Sigmoid colon (tissue), 7 donors: ENCODE measurements at places on chromosomes 12 and 14. TPM values are rescaled to one million over a fixed set of nuclear protein-coding genes. Genes with fewer than 3 reads are reported as not detected.

Gene FMNL3
- total RNA-seq, result 9.8 TPM

DNA sequence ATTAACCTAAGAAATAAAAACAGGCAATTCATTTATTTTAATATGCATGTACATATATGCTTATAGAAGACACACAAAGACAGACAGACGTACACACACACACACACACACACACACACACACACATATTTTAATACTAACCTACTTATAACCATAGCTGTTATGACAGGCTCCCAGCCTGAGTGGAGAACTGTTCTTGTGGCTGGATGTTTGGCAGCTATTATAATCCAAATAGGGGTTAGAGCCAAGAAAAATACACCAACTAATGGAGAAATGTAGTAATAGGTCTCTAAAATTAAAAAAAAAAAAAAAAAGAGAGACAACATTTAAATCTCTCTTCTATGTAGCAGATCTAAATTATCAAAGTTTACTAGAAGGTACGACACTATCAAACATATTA is 91.8 kb downstream of the SLC41A2 start:
- no peaks in the 10 kb centered on the region for H3K4me1 ChIP-seq
- DNase-seq, result no peak
- H3K27me3 ChIP-seq, result no peaks in the 10 kb centered on the region

- no peaks in the 10 kb centered on the region for H3K27me3 ChIP-seq
- no peaks in the 10 kb centered on the region for H3K36me3 ChIP-seq
- no peak for DNase-seq
- H3K4me1 ChIP-seq, result no peaks in the 10 kb centered on the region
- H3K4me3 ChIP-seq, result no peak overlapping the region
Observed at GRCh38 chr12:107983756-107984472, 145.2 kb upstream of the WSCD2 start.

DNA sequence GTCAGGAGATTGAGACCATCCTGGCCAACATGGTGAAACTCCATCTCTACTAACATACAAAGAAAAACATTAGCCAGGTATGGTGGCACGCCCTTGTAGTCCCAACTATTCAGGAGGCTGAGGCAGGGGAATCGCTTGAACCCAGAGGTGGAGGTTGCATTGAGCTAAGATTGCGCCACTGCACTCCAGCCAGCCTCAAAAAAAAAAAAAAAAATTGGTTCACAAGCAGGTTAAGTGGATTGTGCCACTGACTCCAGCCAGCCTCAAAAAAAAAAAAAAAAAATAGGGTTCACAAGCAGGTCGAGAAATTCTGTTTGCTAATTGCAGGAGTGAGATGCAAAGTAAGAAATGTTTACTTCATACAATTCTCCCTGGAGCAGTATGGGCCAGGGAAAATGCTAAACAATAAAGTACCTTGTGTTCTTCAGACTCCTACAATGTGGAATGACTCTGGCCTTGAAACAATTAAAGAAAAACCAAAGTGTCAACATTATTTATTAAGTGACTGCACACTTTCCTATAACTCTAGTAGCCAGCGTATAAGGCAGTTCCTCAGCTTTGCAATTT is 6.1 kb downstream of the EDDM3B start:
- H3K36me3 ChIP-seq, result no peaks in the 10 kb centered on the region
- H3K27ac ChIP-seq, result no peak overlapping the region
- H3K27me3 ChIP-seq, result no peaks in the 10 kb centered on the region
- no peak for DNase-seq

DNA sequence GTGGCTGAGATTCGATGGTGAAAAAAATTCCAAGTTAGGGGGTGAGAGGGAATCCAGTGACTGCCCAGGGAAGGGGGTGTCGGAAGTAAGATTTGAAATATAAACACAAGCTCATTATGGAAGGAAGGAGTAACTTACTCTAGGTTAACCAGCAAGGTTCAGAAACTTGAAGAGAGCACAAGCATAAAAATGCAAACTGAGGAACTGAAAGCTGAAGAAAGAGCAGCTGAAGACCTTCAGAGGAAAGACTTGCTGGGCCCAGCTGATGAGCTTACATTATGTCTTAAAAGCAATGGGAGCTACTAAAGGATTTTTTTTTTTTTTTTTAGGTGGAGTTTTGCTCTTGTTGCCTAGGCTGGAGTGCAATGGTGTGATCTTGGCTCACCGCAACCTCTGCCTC is 189.7 kb upstream of the GRIN2B start:
- no peaks in the 10 kb centered on the region for H3K27me3 ChIP-seq
- no peaks in the 10 kb centered on the region for H3K36me3 ChIP-seq
- H3K27ac ChIP-seq, result no peak overlapping the region
- no peak overlapping the region for H3K4me3 ChIP-seq

Gene KRT79
- total RNA-seq, result not detected

DNA sequence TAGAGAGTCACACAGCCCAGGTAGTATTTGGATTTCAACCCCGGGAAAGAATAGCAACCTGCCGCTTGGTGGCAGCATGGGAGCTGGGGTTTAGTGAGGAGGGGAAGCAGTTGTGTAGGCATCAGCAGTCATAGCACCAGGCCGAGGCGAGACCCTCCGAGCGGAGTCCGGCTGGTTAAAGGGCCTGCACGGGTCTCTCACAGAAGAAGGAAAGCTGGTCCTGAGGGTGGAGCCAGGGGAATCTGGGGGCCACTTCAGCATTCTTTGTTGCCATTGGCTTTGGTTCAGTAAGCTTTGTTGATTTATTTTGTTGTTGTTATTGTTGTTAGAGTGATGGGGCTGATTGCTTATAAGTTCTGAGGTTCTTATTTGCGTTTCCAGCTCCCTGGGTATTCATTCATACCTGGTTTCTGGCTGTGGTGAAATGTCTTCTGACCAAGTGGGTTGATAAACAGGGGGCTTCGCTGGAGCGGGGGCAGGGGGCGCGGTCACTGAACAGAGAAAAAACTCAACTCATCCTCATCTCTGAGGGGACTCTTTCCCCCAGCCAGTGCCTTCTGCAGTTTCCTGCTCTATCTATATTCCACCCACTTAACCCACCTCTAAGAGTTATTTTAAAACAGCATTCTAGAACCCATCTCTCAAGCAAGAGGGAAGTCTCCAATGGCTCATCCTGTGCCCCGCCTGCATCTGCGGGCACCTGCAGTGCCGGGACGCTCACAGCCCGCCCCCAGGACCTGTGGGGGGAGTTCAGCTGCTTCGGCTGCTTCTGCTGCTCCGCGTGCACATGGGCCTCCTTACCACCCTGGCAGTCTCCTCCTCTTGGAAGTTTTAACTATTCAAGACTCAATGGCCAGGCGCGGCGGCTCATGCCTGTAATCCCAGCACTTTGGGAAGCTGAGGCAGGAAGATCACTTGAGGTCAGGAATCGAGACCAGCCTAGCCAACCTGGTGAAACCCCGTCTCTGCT is 11.6 kb downstream of the CKB start:
- no peak overlapping the region for H3K4me3 ChIP-seq
- no peak overlapping the region for H3K27ac ChIP-seq
- no peaks in the 10 kb centered on the region for H3K4me1 ChIP-seq

GRCh38 chr12:19410211-19410610 is 29.1 kb upstream of the AEBP2 start:
- H3K27me3 ChIP-seq, result no peaks in the 10 kb centered on the region
- no peaks in the 10 kb centered on the region for H3K36me3 ChIP-seq
- DNase-seq, result no peak
- peaks cover 19% of the 10 kb centered on the region for H3K4me1 ChIP-seq
- H3K27ac ChIP-seq, result peak overlapping the region; percentile 76
- no peak overlapping the region for H3K4me3 ChIP-seq

DNA sequence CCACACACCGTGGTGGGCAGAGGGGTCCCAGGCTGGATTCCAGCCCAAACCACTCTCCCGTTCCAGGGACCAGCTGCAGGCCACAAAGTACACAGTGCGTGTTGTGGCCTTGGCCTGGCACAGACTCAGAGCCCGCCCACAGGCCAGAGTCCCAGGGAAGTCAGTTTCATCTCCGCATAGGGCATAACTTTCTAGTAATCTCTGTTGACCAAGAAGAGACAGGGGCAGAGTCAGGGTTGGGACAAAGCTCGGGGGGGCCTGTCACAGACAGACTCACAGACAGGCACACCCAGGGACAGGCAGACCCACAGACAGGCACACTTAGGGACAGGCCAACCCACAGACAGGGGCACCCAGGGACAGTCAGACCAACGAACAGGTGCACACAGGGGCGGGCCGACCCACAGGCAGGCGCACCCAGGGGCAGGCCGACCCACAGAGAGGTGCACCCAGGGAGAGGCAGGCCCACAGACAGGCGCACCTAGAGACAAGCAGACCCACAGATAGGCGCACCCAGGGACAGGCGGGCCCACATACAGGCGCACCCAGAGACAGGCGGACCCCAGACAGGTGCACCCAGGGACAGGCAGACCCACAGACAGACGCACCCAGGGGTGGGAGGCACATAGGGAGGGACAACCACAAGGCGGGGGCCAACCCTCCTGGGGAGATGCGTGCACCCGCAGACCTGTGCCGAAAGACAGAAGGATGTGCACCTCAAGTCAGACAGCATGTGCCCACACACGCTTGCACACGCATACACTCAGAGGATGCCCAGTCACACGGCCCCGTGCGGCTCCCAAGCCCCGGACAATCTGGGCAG is 323.3 kb upstream of the RTL1 start:
- no peak overlapping the region for H3K4me3 ChIP-seq
- H3K27me3 ChIP-seq, result no peaks in the 10 kb centered on the region
- H3K4me1 ChIP-seq, result no peaks in the 10 kb centered on the region
- no peak overlapping the region for H3K27ac ChIP-seq
- DNase-seq, result no peak
- H3K36me3 ChIP-seq, result no peaks in the 10 kb centered on the region

DNA sequence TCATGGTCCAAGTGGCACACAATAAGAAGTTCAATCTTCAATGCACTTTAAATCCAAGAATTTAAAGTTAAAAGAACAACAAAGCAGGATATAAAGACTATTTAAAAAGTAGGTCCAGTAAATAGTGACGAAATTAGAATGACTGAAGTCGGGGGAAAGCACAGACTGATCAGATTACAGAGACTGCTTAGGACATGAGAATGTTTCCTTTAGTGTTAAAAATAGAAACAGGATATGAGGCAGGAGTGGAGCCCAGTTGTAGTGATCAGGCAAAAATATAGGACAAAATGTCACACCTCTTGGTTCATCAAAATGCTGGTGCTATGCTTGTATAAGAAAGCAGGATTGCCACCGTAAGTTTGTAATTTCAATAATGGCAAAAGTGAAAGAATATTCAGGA is 52.2 kb upstream of the CD163 start:
- no peak overlapping the region for H3K4me3 ChIP-seq
- H3K4me1 ChIP-seq, result no peaks in the 10 kb centered on the region
- H3K27ac ChIP-seq, result peak overlapping the region; percentile 66
- H3K27me3 ChIP-seq, result no peaks in the 10 kb centered on the region

GRCh38 chr12:116399055-116399454 is 121.6 kb upstream of the MED13L start:
- H3K4me1 ChIP-seq, result no peaks in the 10 kb centered on the region
- no peaks in the 10 kb centered on the region for H3K36me3 ChIP-seq
- H3K4me3 ChIP-seq, result no peak overlapping the region

- H3K27ac ChIP-seq, result peak within 1 kb of the TSS; percentile 97
- peak within 1 kb of the TSS; percentile 84 for H3K4me3 ChIP-seq
- no peaks in the 10 kb centered on the region for H3K4me1 ChIP-seq
- no peaks in the 10 kb centered on the region for H3K27me3 ChIP-seq
Observed at GRCh38 chr12:28190321-28191050, at the start of gene CCDC91. CCDC91 (plus strand) TSS chr12:28190456; CDS start chr12:28257216, 66,760 bp downstream.

GRCh38 chr12:117889098-117889497 is 79.7 kb downstream of the KSR2 start:
- no peak overlapping the region for H3K4me3 ChIP-seq
- no peaks in the 10 kb centered on the region for H3K27me3 ChIP-seq
- no peaks in the 10 kb centered on the region for H3K36me3 ChIP-seq
- DNase-seq, result no peak
- no peak overlapping the region for H3K27ac ChIP-seq
- no peaks in the 10 kb centered on the region for H3K4me1 ChIP-seq

Gene HOTAIR
- not detected for total RNA-seq

Gene TMPRSS12
- total RNA-seq, result not detected

Gene CIDEB
- total RNA-seq, result 9.5 TPM

- H3K36me3 ChIP-seq, result no peaks in the 10 kb centered on the region
- H3K27ac ChIP-seq, result no peak overlapping the region
- H3K4me1 ChIP-seq, result no peaks in the 10 kb centered on the region
- H3K4me3 ChIP-seq, result no peak overlapping the region
- no peaks in the 10 kb centered on the region for H3K27me3 ChIP-seq
- DNase-seq, result no peak
Observed at GRCh38 chr12:82300611-82301010, 57.6 kb downstream of the CCDC59 start.

DNA sequence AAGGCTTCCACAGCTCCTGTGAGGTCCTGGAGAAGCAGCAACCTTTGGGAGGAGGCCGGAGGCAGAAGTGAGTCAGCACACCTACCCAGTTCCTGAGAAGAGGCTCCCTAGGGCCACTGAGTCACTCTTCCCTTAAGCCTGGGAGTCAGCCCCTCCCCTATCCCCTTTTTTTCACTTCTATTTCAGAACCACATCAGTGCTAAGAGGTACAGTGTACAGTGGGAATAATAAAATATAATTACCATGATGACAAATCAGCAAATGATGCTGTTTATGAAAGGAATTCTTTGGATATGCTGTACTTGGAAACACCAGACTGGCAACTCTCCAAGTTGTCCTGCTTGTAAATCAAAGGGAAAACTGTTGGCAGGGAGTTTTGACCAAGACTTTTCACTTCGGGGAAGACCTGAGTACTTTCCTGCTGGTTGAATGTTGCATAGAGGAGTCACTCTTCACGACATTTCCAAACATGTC is 7.8 kb upstream of the TBPL2 start:
- peak overlapping the region; percentile 19 for H3K27ac ChIP-seq
- no peaks in the 10 kb centered on the region for H3K4me1 ChIP-seq
- no peaks in the 10 kb centered on the region for H3K36me3 ChIP-seq
- H3K4me3 ChIP-seq, result no peak overlapping the region

GRCh38 chr12:54019091-54019811 is 9.0 kb upstream of the HOXC6 start:
- H3K27me3 ChIP-seq, result peaks cover 100% of the 10 kb centered on the region
- no peak for DNase-seq
- H3K4me3 ChIP-seq, result no peak overlapping the region
- H3K36me3 ChIP-seq, result no peaks in the 10 kb centered on the region
- H3K27ac ChIP-seq, result no peak overlapping the region

- H3K4me3 ChIP-seq, result no peak overlapping the region
- H3K36me3 ChIP-seq, result no peaks in the 10 kb centered on the region
- H3K27ac ChIP-seq, result no peak overlapping the region
- no peaks in the 10 kb centered on the region for H3K27me3 ChIP-seq
Observed at GRCh38 chr12:64983771-64984278, 137.3 kb downstream of the WIF1 start.

Gene SRRM4
- total RNA-seq, result not detected
